IgD-negative memory B cell (primary cell): ENCODE measurements at places on chromosomes 12 and 14. TPM values are rescaled to one million over a fixed set of nuclear protein-coding genes. Genes with fewer than 3 reads are reported as not detected.

TTLL5 gene
- 10.4 TPM for polyA plus RNA-seq

EFS gene
- not detected for polyA plus RNA-seq

G2E3 gene
- 20.4 TPM for polyA plus RNA-seq

PAN2 gene
- polyA plus RNA-seq, result 5.5 TPM

FITM1 gene
- 1.1 TPM for polyA plus RNA-seq

MARK3 gene
- polyA plus RNA-seq, result 40.3 TPM

DPPA3 gene
- polyA plus RNA-seq, result not detected

GDF3 gene
- polyA plus RNA-seq, result not detected

CACNA1C gene
- polyA plus RNA-seq, result 0.06 TPM

KRT2 gene
- polyA plus RNA-seq, result not detected

SOAT2 gene
- not detected for polyA plus RNA-seq

FAM90A1 gene
- polyA plus RNA-seq, result not detected

PTPRR gene
- not detected for polyA plus RNA-seq

SETD3 gene
- 27.8 TPM for polyA plus RNA-seq

WNT5B gene
- 0.33 TPM for polyA plus RNA-seq

KLRK1 gene
- polyA plus RNA-seq, result 15.8 TPM

OTX2 gene
- not detected for polyA plus RNA-seq

RNASE13 gene
- not detected for polyA plus RNA-seq
